ENCODE measurements at places on chromosomes 2 and 18.

DNA sequence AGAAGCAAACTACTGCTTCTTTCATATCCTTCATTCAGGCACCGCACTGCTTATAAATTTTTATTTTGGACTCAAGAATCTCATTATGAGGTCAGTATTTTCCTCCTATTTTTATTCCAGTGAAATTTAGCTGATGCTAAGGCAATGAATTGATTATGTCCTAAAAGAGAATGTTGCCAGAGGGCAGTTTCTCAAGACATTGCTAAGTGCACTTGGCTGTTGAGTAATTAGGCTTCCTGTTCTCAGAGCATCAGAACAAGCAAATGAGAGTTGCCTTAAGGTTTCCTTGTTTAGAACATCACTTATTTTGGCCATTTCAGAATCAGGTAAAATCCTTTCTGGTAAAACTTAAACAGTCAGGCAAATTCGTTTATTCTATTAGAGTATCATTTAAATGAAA is 548.6 kb upstream of the ZEB2 start:
- DNase-seq, result no peak

GRCh38 chr2:23624915-23625314 is 239.9 kb downstream of the KLHL29 start:
- DNase-seq, result no peak

- DNase-seq, result no peak
These were observed 49.8 kb downstream of the ADD2 start for GRCh38 chr2:70718241-70718640.

DNA sequence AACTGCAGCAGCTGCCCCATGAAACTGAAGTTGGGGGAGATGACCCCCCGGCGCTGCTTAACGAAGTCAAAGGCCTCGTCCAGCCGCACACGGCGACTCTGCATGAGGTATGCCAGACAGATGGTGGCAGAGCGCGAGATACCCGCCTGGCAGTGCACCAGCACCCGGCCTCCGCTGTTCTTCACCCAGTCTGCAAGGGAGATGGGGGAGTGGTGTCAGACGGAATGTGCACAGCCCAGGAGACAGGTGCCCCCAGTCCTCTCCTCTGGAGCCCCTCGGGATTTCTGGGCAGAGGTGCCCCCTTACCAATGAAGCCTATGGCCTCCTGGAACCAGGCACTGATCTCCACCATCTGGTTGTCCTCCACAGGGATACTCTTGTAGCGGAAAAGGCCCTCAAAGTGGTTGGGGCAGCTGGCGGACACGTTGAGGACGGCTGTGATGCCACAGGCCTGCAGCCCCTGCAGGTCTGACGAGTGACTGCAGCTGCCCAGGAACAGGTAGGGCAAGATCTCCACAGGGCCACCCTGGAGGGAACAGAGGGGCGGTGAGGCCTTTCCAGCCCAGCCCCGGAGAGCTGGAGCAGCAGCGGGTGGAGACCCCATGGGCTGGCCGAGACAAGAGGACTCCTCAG is 1.3 kb downstream of the DUSP2 start:
- no peak for DNase-seq

- DNase-seq, result peak; percentile 62
These were observed 115.1 kb downstream of the CMPK2 start for GRCh38 chr2:6750411-6751158.

- no peak for DNase-seq
These were observed 37.7 kb downstream of the TPRKB start for GRCh38 chr2:73699437-73699836.

DNA sequence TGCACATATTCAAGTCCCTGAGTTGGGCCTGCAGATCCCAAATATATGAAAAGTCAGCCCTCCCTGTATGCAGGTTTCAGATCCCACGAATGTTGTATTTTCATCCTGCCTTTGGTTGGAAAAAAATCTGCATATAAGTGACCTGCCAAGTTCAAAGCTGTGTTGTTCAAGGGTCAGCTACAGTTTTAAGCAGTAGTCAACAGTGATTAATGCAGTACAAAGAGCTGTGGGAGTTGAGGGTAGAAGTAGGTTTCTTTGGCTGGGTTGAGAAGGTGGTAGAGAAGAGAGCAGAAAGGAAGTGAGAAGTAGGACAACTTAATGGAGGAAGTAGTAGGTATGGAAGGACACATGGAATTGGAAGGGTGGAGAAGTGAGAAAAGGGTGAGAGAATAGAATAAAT is 127.9 kb downstream of the ANKRD44 start:
- no peak for DNase-seq

- DNase-seq, result no peak
These were observed 162.7 kb downstream of the DYSF start for GRCh38 chr2:71615767-71616730.

- DNase-seq, result peak; percentile 77
These were observed 90.2 kb downstream of the FAM161A start for GRCh38 chr2:61763605-61764034.

GRCh38 chr2:40199771-40200170 is 252.1 kb downstream of the SLC8A1 start:
- no peak for DNase-seq

- DNase-seq, result no peak
These were observed 75.9 kb downstream of the MRPS9 start for GRCh38 chr2:105113616-105114291.

GRCh38 chr2:128612628-128613027 is 294.0 kb upstream of the HS6ST1 start:
- no peak for DNase-seq

- DNase-seq, result no peak
These were observed 67.2 kb downstream of the COLEC12 start for GRCh38 chr18:433298-433697.

DNA sequence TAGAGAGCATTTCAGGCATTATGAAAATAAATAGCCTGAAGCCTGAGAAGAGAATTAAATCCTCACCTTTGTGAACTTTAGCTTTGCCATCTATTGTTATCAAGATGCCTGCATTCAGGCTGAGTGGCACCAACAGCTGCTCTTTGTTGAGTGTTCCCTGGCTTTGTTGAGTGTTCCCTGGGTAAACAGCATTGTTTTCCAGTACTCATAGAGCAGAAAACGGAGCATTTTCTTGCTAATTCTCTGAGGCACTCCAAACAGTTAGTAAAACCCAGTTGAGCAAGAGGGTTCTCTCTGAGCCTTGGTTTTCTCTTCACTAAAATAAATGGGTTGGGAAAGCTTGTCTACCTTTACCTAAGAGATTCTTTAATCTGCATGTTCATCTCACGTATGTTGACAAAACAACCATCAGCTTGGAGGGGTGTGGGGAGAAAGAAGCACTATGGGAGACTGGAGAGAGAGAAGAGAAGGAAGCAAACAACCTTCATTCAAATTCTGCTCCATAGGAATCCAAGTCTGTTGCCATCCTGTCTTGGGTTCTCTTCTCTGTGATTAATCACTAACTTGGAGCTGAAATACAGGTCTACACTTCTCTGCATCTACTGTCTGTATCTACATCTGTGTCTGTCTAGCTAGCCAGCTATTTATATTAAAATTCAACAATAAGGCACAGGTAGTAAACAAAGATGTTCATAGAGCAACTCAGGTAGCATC is 567.0 kb upstream of the SOX11 start:
- no peak for DNase-seq

DNA sequence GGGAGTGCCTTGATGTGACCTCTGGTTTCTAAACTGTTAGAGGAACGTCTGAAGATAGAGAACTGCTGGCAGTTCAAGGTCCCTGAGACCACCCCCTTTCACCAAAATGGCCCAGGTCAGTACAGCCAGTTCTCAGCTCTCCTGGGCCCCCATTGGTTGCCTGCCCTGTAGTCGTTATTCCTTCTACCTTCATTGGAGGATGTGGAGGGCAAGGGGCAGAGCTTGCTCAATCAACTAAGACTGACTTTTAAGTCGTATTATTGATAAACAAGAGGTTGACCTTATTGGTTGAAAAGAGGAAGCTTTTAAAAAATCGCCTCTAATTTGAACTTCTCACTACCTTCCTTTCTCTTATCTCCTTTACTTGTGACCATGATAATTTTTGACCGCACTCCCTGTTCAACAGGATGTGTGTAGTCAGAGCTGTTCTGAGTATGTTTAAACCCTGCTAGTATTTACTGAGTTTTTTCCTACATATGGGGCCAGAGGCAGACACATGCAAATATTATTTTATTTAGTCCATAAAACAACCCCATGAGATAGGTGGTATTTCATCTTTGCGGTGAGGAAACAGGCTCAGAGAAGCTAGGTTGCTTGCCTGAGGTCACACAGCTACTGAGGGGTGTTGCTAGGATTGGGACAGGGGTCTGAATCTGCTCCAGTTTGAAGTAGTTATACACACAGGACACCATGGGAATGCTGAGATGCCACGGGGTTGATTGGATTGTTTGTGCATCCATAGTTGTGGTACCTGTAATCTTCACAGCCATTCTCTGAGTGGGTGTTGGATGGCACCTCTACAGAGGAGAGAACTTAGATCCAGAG is 65.9 kb downstream of the TMEM247 start:
- DNase-seq, result no peak

GRCh38 chr2:234046521-234046920 is 4.0 kb upstream of the SPP2 start:
- DNase-seq, result no peak

- peak; percentile 38 for DNase-seq
These were observed 85.6 kb downstream of the IKZF2 start for GRCh38 chr2:213065583-213066442.

DNA sequence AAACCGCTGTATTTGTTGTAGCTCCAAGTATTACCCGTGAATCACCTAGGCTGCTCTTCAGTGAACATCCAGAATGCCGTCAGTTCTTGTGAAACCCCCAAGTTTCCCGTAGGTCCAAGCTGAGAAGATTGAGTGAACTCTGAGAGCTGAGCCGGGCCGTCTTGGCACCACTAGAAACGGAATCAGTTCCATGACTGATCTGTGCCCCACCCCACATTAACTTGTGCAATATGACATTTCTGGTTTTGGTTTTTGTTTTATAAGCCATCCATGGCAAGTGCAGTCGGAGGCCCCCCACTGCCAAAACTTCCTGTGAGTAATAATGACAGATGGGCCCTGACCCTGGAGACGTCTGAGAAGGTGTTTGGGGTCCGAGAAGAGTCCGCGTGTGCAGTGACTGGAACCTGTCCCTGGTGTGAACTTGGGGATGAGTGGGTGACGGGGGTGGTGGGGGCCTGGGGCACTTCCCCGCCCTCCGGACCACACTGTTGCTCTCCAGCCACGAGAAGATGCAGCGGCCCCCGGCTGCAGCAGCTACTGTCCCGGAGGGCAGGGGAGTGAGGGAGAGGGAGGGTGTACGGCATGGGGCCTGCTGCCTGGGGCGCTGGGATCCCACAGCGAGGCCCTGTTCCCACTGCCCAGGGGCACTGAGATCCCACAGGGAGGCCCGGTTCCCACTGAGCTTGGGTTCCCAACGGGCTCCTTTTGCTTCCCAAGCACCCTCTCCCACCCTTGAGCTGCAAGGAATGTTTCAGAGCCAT is 26.5 kb downstream of the NFATC1 start:
- DNase-seq, result no peak

- no peak for DNase-seq
These were observed 88.0 kb upstream of the ZFP36L2 start for GRCh38 chr2:43314299-43314927.

- no peak for DNase-seq
These were observed 76.4 kb downstream of the LTBP1 start for GRCh38 chr2:33022989-33023727.

All from SK-N-SH (cell line).